D341Med (cell line): ENCODE measurements at places on chromosomes 2 and 18.

- DNase-seq = no peak
These were observed 102.9 kb downstream of the DHRS9 start for GRCh38 chr2:169172151-169172735.

GRCh38 chr18:66210875-66211274, 393.0 kb downstream of the CDH19 start:
- no peak for DNase-seq

GRCh38 chr2:98477036-98477435, 32.4 kb downstream of the INPP4A start:
- DNase-seq = no peak

DNA sequence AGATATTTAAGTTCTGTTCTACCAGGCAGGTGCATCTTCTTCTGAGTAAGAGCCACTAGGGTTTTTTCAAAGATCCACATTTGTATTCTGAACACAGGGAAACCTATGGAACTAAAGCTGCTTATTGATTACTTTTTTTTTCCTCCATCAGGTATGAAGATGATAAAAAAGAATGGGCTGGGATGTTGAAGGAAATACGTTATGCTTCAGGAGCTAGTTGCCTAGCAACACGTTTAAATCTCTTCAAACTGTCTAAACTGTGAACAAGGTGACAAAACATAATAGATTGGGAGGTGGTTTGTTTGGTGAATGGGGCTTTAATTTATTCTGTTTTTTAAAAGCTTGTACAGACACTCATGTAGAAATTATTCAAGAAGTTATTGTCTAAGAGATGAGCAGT, 15.9 kb downstream of the KLHL41 start:
- no peak for DNase-seq

- no peak for DNase-seq
These were observed 50.2 kb downstream of the ODC1 start for GRCh38 chr2:10397878-10398277.

GRCh38 chr2:144012304-144012703, 507.6 kb downstream of the ZEB2 start:
- DNase-seq = no peak

DNA sequence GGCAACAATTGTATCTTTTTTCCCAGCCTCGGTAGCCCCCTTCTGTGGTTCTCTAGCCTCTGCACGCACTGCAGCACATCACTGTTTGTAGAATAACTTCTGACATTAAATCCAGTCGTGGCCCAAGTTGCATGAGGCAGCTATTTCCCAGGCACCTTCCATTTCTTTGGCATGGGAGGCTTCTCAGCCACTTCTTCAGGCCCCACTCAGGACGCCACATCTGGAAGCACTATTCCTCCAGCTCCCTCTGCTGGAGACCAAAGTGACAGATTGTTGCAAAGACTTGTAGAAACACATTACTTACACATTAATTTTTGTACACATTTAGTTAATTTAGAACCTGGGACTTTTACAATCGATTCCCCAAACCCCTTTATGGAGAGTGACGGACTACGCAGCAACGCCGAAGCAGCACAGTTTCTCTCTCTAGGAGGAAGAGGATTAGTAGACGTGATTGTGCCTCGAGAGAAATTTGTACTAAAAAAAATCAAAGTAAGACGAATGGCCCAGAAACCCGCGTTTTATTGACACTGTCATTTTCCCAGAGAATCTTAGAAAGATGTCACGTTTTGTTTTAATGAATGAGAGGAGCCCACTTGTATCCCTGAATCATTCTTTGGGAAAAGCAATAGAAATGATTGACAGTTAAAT, 57.8 kb upstream of the RGPD5 start:
- DNase-seq = peak; percentile 55

DNA sequence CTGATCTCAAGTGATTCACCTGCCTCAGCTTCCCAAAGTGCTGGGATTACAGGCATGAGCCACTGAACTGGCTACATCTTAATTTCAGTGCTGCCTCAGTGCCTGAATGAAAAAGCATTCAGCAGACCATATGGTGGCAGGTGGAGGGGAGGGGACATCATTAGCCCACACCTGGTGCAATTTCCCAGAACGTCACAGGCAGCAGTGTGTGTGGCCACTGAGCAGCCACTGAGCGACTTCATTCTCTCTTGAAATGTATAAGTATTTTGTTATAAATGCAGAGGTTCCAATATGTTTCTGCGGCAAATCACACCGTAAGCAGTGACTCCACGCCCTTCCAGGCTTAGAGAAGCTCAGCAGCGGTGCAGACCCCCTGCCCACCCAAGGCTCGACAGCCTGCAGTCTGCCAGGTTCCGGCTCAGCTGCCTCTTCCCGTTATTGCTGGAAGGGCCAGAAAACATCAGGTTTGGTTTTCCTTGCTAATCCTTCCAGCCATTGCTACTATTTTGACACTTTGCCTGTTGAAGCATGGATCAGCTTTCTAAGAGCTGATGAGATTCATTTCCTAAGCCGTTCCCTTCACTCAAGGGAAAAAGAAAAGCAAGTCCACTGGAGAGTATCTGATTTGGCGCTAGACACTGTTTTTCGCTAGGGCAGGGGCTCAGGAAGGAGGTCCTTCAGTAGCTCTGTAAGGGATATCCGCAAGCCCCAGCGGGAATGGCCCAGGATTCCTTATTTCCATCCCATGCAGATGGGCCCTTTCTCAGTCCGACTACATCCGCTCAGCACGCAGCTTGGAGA, 250.7 kb downstream of the VAPA start:
- DNase-seq = no peak

- no peak for DNase-seq
These were observed 17.8 kb downstream of the ERFE start for GRCh38 chr2:238176613-238177012.

- peak; percentile 41 for DNase-seq
These were observed 26.4 kb upstream of the MSTN start for GRCh38 chr2:190088917-190089316.

- no peak for DNase-seq
These were observed 28.7 kb upstream of the MFSD6 start for GRCh38 chr2:190379249-190379964.

DNA sequence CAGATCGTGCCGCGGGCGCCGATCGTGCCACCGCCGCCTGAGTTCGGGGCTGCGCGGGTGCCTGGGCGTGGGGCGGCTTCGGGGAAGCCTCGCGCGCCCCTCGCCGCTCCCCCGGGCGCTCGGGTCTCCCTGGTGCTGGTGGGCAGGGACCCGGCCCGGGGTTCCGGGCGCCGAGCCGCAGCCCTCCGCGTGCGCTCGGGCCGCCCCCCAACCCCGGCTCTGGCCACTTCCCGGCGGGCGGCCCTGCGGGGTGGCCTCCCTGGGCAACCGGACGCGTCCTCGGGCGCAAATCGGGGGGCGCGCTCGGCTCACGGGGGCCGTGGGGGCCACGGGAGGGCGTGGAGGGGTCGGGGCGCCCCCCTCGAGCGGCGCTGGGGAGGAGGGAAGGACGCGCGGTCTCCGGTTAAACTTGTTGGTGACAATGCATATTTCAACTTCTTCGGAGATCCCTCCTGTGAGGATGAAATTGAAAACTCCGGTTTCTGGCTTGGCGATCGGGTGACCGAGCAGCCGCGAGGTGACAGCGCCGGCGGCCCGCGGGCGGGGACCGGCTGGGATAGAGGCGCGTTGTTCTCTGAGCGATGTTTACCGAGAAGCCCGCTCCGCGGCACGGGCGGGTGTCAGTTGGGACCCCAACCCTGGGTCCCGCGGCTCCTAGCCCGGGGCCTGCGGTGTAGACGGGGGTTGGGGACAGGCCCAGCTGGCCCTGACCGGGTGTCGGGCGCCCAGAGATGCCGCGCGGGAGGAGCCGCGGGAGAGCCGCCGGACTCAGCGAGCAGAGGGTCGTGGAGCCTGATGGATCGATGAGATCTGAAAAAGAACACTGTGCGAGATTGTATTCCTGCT, 676 bp downstream of the SH3BP4 start:
- DNase-seq = peak; percentile 51

DNA sequence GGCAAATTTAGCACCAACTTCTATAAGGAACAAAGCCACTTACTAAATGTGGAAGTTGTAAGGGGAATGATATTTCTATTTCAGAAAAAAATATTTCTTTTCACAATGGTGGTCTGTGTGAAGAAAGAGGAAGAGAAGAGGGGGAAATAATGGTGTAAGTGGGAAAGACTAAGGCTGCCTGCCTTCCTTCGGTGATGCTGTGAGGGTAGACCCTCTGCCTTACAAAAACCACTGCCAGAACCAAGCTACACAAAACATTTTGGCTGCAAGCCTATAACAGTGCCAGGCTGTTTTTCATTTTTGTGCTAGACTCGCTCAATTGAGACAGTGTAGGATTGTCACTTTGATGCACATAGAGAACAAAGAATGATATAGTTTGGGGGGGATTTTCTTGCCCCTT, 286.6 kb downstream of the ZEB2 start:
- DNase-seq = no peak

- no peak for DNase-seq
These were observed 63.5 kb upstream of the CTLA4 start for GRCh38 chr2:203804070-203804469.

- DNase-seq = no peak
These were observed 86.5 kb downstream of the STRADB start for GRCh38 chr2:201538025-201538424.

DNA sequence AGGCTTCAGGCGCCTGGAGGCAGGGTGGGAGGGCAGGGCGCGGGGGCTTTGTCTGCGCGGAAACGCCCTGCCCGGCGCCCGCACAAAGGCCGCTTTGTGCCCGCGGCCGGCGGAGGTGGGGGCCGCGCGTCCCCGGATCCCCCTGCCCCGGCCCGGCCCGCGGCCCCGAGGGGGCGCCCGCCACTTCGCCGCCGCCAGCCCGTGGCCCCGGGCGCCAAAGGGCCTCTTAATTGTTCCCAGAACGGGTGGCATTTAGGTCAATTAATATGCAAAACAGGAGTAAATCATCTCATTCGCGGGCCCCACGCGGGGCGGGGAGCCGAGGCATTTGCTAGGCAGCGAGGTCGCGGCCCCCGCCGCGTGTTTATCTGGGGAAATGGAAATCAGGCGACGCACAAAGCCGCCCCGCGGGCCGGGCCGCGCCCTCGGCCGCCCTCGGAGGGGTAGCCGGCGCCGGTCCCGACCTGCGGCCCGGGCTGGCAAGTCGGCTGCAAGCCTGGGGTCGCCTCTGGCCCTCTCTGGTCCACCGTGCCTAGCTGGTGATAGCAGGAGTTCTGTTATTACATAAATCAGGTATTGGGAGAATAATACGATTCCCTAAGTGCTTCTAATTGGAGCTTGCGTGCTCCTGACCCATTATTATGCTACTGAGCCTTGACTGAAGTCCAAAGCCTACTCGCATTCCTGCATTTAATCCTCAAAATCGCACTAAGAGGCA, 148.2 kb upstream of the GLI2 start:
- DNase-seq = no peak

GRCh38 chr2:205748639-205749038, 66.3 kb downstream of the NRP2 start:
- no peak for DNase-seq

GRCh38 chr2:138997856-138998517, 217.8 kb upstream of the NXPH2 start:
- DNase-seq = no peak

- DNase-seq = no peak
These were observed 35.1 kb downstream of the VPS54 start for GRCh38 chr2:63983986-63984605.

GRCh38 chr18:40867459-40867858, 1087.6 kb upstream of the PIK3C3 start:
- no peak for DNase-seq

GRCh38 chr2:24403168-24403831, 43.0 kb upstream of the ITSN2 start:
- DNase-seq = no peak

- no peak for DNase-seq
These were observed 127.3 kb downstream of the MREG start for GRCh38 chr2:215886022-215886421.

- DNase-seq = no peak
These were observed 104.9 kb downstream of the EIPR1 start for GRCh38 chr2:3272761-3273160.

DNA sequence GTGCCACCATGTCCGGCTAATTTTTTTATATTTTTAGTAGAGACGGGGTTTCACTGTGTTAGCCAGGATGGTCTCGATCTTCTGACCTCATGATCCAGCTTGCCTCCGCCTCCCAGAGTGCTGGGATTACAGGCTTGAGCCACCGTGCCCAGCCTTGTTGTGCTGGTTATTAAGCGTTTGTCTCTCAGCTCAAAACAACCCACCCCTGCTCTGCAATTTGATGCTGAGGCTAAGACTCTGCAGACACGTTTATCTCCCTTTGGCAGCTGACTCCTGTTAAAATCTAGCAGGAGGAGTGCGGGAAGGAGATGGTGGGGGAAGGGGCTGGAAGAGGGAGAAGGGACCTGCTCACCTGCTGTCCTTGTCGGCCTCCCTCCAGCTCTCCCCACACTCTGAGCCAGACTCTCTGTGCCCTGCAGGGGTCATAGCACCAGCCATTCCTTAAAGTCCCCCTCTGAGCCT, 29.9 kb upstream of the IMPA2 start:
- no peak for DNase-seq

DNA sequence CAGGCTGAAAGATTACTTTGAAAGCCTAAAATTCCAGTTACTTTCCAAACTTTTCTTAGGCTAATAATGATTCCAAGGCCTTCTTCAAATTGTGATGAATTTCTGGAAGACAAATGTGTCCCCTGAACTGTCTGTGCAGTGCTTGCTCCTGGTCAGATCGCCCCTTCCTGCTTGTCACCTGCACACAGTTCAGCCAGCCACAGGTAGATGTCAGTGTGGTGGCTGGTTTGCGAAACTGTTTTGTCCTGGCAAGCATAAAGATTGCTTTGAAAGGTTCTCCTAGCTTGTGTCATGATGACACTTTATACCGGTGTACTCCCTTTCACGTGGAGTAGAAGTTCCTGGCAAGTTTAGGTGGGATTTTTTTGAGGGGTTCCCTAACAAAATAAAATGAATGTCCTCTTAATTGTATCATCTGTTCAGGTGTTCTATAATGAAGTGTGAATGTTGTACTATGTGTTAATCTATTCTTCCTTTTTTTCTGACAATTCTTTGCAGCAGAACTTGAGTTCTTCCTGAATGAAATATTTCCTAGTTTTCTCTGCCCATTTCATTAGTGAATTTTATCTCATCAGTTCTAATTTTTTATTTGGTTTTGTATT, 298.8 kb downstream of the ZNF407 start:
- DNase-seq = peak; percentile 58

DNA sequence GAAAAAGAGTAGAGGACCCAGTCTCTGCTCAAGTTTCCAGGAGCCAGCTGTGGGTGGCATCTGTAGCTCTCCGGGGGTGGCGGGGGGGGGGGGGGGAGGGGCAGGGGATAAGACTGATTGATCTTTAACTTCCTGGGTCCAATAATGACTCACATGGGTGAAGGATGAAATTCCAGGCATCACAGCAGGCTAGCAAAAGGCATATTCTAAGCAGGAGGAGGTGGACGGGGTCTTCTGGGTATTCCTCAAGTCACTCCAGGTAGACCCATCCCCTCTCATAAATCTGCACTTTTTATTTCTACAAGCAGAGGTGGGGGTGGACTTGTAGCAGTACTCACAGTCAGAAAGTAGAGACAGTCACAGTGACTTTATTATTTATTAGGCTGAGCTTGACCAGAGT, 85.5 kb upstream of the TMEM247 start:
- no peak for DNase-seq

DNA sequence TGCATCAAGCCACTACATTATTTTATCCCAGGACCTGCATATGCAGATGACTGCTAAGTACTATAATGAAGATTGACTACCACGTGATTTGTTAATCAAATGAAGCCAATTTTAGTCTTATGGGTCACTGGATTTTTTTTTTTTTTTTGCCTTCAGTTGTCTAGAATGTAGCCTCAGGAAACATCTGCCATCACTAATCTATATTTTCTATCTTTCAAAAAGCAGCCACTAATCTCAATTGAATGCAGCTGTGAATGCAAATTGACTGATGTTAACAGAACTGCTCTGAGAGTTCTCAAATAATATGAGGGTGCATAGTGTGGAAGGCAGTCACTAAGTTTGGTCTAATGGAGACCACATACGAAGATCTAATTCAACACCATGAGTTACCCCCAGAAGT, 106.3 kb downstream of the ABCA12 start:
- DNase-seq = no peak
